Naive thymus-derived CD8-positive, alpha-beta T cell (primary cell): ENCODE measurements at places on chromosomes 2 and 18. TPM values are rescaled to one million over a fixed set of nuclear protein-coding genes. Genes with fewer than 3 reads are reported as not detected.

DNA sequence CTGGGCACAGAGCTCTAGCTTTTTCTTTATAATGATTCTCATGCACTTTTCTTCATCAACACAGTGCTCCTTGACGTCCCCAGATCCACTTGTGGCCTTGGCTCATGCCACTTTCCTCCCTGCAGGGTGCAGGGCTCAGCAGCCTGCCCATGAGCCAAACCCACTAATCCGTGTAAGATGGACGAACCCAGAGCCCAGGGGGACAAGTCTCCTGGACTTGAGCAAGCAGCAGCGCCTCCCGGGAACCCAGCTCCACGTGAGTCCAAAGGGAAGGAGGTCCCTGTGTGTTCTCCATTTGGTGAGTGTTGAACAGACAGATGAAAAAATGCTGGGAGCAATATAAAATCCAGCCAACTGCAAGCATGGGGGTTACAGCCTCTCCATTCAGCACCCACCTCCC, 470.6 kb upstream of the HS6ST1 start:
- no peak for DNase-seq

GRCh38 chr2:127154396-127154795, 47.4 kb upstream of the BIN1 start:
- DNase-seq = no peak

GRCh38 chr2:205020673-205021072, 475.4 kb downstream of the PARD3B start:
- no peak for DNase-seq

GRCh38 chr18:50571606-50572005, 11.7 kb downstream of the MAPK4 start:
- DNase-seq = no peak

- no peak for DNase-seq
Measured at GRCh38 chr2:85791704-85792565, 38.1 kb downstream of the ATOH8 start.

DNA sequence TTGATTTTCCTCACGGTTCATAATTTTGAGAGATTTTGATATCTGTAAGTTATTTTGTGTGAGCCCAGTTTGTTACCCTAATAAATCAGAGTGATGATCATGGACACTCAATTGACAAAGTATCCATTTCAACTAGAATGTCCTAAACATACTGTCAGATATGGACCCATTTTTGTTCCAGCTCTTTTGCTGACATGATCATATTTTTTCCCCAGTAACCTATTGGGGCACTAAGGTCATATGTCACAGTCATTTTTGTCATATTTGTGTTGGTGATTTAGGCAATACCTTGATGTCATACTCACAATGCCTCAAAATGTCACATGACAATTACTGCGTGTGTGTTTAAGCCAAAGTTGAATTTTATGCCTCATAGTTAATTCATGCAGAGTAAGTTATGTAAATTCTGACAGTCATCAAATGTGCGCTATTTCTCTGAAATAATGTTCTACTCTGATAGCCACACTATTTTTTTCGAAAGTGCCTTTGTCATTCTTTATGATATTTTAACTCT, 218.7 kb downstream of the ARHGAP15 start:
- no peak for DNase-seq

- DNase-seq = no peak
Measured at GRCh38 chr2:98869870-98870269, 66.2 kb downstream of the CRACDL start.

Gene SULT1C4
- not detected for total RNA-seq

Gene C2orf72
- total RNA-seq = not detected
